ENCODE measurements at places on chromosomes 5 and 9. TPM values are rescaled to one million over a fixed set of nuclear protein-coding genes. Genes with fewer than 3 reads are reported as not detected.
A peak's percentile ranks its signal among the peaks of the same experiment; 100 is the strongest.

- DNase-seq, result no peak
Measured at GRCh38 chr9:114223564-114224246, 68.4 kb downstream of the COL27A1 start.

DNA sequence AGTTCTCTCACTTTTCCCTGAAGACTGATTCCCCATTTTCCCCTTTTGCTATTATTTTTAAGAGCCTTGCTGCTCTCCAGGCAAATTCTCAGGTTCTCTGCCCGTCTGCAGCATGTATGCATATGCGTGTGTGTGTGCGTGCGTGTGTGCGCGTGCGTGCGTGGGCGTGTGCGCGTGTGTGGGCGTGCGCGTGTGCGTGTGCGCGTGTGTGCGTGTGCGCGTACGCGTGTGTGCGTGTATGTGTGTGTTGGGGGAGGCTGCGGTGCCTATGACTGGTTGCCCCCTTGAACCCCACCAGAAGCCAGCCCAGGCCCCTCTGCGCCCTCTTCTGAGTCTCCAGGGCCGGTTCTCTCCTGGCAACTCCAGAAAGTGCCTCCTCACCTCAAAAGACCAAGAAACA is 987 bp upstream of the FOXI1 start:
- DNase-seq, result no peak

- no peak for DNase-seq
Measured at GRCh38 chr5:9440517-9440916, 105.4 kb downstream of the SEMA5A start.

DNA sequence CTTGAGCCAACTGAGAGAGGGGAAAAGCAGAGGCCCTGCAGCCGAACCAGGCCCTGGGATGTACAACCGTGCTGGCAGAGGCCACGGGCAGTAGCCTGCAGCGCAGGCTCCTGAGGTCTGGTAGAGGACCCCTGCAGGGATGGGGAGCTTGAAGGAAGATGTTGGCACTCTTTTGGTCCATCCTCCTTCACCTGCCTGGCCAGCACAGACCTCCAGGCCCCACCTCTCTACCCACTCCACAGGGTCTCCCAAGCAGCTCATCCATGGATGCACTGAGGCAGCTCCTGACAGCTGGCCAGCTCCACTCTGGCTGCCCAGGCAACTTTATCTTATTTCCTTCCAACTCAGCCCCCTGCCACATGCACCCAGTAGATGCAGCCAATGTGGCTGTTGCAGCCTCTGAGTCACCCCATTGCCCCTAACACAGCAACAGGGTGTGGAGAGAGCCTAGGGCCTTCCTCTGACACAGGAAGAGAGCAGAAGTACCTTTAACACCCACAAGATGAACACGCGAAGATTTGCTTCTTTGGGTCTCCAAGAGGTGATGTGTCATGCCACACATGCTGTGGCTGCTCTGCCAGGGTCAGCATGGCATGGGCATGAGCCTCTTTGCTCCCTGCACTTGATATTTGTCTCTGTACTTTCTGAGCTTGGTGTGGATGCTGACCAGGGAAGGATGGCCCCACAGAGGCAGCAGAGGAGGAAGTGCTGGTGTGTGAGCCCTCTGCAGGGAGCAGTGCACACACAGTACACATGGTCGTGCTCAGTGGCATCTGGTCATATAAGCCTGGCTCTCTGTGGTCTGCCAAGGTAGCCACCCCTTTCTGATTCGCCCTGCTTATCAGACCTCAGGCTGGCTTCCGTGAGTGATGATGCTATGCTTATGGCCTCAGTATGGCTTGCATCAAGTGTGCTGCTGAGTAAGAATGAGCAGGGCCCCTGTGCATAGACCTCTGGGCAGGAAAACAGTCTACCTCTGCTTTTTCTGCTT is 117.2 kb downstream of the NRG2 start:
- no peak for DNase-seq

DNA sequence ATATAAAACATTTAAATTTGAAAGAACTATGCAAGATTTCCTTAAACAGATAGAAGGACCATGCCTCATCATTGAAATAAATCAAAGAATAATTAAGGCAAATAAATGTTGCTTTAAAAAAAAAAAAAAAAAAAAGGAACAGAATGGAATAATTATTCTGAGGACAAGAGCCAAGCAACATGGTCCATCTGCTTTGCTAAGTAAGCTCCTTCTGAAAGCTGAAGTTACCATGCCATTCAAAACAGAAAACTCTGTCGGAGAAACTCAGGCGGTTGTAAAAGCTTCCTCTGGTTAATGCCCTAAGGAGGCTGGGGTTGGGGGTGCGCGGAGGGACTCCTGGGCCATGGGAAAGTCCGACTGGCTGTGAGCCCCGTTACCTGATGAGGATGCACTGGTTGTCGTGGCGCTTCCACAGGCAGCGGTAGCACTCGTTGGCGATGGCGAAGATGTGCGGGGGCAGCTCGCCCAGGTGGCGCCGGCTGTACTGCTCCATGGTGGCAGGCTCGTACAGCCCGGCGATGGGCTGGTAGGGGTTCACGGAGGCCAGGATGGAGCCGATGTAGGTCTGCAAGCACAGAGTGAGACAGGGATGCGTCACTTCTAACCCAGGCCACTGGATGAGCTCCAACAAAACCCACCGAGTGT is 141.7 kb downstream of the MYO10 start:
- no peak for DNase-seq

GRCh38 chr9:102072059-102072764 is 333.8 kb upstream of the GRIN3A start:
- no peak for DNase-seq

- DNase-seq, result no peak
Measured at GRCh38 chr5:3179220-3179619, 416.4 kb upstream of the IRX1 start.

- DNase-seq, result no peak
Measured at GRCh38 chr9:136196404-136197083, 8.4 kb downstream of the LHX3 start.

- DNase-seq, result no peak
Measured at GRCh38 chr5:119445544-119445943, 6.8 kb upstream of the HSD17B4 start.

DNA sequence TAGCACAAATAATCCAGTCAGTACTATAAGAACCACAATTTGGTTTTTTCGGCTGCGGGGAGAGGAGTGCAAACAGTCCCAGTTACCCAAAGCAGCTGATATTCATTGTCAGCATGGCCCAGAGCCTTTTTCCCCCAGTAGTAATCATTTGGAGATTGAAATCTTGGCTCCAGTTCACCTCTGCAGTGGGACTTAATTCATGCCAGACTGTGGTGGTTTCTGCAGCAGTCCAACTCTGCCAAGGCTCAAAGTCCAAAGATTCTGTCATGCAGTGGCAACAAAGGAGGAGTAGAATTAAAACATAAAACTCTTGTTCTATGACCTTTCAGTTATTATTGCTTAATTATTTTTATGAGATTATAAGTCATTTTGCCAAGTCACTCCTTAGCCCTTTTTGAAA is 25.0 kb upstream of the TRIM36 start:
- DNase-seq, result no peak

DNA sequence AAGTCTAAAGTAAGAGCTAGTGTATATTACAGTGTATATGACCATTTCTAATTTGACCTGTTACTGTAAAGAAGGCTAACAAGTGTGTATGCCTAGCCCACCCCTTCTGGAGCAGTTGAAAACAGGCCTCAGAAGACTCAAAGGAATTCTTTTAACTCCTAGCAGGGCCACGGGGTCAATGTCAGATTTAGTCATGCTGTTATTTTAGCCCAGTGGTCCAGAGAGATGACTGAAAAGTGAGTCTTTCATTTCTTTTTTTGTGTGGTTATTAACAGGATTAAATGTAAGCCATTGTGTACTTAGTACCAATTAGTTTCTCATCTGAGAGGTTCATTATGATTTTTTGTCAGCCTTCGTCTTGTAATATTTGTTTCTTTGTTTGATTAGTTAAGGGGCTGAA is 24.4 kb downstream of the ZCCHC7 start:
- DNase-seq, result no peak

- peak; percentile 69 for DNase-seq
Measured at GRCh38 chr5:170151097-170151831, 45.6 kb downstream of the FOXI1 start.

- DNase-seq, result no peak
Measured at GRCh38 chr9:107548298-107549142, 59.0 kb upstream of the KLF4 start.

DNA sequence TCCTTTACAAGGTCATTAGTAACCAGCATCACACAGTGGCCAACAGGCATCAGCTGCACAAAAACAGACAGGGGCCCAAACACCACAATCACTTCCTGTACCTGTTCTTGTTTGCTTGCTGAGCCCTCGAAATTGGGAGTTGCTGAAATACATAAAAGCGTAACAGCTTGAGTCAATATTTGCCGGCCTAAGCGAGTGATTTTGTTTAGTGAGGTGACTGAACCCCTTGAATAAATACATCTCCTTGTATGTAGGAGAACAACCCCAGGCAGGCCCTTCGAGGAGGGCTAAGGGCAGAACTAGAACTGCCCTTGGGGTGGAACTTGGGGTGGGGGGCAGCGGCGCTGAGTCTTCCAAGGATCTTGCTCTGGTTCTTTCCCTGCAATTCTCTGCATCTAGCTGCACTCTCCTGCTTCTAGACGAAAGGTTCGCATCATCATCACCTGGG is 502.5 kb downstream of the RASEF start:
- DNase-seq, result peak; percentile 49

DNA sequence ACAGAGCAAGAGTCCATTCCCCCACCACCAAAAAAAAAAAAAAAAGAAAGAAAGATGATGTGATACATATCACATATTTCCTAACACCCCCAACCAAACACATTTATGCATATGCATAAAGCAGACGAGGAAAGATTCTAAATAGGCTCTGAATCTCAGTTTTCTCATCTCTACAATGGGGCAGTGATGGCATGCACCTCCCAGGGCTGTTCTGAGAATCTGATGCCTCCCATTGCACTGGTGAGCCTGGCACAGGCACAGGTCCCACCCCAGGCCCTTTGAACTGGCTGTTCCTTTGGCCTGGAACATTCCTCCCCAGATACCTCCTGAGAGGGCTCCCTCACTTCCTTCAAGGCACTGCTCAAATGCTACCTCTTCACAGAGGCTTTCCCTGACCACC is 116.5 kb downstream of the C9orf50 start:
- DNase-seq, result peak; percentile 3

DNA sequence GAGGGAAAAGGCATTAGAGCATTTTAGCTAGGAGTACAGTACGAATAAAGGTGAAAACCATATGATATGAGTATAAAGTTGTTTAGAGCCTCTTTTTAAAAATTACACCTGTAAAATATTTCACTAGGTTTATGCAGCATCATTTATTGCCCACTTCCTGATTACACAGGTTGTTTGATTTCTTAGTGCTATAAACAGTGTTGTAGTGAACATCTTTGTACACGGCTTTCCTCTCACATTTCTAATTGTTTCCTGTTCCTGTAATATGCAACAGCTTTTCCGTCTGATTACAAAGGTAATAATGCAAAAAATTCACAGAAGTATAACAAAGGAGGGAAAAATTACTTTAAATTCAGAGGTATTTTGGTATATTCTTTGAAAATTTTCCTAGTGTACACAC is 13.0 kb downstream of the STOM start:
- no peak for DNase-seq

DNA sequence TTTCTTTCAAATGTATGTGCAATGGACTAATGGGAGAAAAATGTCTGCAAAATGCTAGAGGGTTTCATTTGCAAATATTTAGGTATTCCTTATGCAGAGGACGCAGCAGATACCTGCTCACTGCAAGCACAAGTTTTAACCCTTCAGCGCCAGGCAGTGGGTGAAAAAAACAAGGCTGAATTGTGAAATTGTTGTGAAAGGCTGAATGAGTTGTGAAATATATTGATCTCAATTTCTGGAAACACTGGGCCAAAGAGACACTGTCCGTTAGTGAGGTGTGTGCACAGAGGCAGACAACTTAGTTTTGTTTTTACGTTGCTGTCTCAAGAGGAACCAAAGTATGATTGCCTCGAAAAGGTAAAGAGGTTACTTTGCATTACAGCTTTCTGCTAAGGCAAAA is 18.8 kb downstream of the FUBP3 start:
- DNase-seq, result no peak

DNA sequence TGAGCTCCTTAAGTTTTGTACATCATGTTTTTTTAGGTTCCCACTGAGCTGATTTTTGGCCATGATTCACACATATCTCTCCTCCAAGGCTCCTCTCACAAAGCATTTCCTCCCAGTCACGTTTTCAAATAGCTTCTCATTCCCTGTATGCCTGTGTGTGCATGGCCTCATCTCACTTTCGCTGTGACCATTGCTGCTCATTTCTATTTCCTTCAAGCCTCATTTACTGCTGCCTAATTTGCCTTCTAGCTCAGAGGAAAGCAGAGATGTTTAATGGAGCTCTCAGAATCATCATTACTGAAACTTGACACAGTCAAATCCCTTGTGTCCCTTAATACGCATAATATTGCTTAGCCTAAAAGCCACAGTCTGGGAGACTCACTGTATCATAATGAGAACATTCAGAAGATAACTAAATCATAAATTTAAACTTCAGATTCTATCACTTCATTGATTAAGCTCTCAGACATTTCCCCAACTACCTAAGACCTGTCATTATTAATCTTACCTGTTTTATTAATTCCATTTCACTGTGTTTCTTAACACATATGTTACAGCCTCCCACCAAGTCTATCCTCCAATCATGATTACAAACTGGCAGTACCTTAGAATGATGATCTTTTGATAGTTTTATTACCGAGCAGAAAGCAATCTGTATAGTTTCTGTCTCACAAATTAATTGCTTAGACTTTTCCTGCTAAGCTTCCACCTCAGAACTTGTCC is 278.3 kb upstream of the PTGER4 start:
- no peak for DNase-seq

The RETREG1 gene
- total RNA-seq, result 26.0 TPM

The ZNF300 gene
- 4.1 TPM for total RNA-seq

The ZBTB43 gene
- 28.3 TPM for total RNA-seq

The NFIB gene
- 88.8 TPM for total RNA-seq

The SV2C gene
- total RNA-seq, result 0.52 TPM

The RMRP gene
- total RNA-seq, result 27,465 TPM

The PITX1 gene
- total RNA-seq, result 0.38 TPM

The PAM gene
- total RNA-seq, result 237 TPM

The TTF1 gene
- total RNA-seq, result 11.7 TPM

The BHMT2 gene
- 2.9 TPM for total RNA-seq

The PCDHB12 gene
- total RNA-seq, result 2.3 TPM

The CDH12 gene
- total RNA-seq, result not detected

The PGM5 gene
- 12.7 TPM for total RNA-seq
